ENCODE measurements at places on chromosomes 5 and 9. TPM values are rescaled to one million over a fixed set of nuclear protein-coding genes. Genes with fewer than 3 reads are reported as not detected.

The ZNF658 gene
- total RNA-seq, result 2.4 TPM

The DEPDC1B gene
- total RNA-seq, result 0.94 TPM

The UBE2B gene
- total RNA-seq, result 29.4 TPM

The DMRTA1 gene
- total RNA-seq, result under 0.01 TPM

The DDX4 gene
- total RNA-seq, result not detected

Data from cardiac ventricle fibroblast (primary cell).